Hypothalamus (tissue), 51 donors: ENCODE measurements at places on chromosomes 1 and 21.
A peak's percentile ranks its signal among the peaks of the same experiment; 100 is the strongest.

GRCh38 chr1:228242409-228242808 is 34.6 kb downstream of the OBSCN start:
- no peak for DNase-seq

- DNase-seq = no peak
These were observed 26.8 kb upstream of the KDM4A start for GRCh38 chr1:43622901-43623780.

DNA sequence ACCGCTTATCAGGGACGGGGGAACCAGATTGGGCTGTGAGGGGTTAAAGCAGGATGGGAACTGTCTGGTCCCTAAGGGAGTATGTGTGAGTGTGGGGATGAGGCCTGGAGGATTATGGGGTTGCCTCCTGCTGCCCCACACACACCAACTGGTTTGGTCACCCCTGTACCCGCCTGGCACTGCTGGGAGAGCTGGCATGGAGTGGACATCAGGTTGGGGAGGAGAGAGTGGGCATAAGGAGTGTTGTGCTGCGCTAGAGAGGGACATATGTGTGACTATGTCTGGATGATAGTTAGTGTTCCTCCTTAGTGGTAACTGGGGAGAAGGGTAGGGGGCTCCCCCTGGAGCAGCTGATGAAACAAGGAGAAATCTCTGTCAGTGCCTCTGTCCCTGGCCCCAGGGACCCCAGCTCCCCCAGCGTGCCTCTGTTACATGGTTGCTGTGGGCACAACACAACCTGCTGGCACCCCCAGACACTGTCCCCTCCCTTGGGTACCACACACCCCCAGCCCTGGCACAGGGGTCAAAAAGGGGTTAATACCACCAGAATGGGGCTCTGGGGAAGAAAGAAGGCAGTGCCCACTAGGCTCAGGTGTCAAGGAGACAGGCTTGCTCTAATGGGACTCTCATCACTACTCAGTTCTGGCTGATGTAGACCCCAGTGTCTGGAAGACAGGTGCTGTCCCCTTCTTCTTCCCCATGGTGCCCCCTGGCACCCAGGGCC is 1.9 kb downstream of the ZBTB7B start:
- DNase-seq = no peak

- DNase-seq = peak; percentile 73
These were observed 32.0 kb upstream of the TENT5B start for GRCh38 chr1:27044613-27045151.

DNA sequence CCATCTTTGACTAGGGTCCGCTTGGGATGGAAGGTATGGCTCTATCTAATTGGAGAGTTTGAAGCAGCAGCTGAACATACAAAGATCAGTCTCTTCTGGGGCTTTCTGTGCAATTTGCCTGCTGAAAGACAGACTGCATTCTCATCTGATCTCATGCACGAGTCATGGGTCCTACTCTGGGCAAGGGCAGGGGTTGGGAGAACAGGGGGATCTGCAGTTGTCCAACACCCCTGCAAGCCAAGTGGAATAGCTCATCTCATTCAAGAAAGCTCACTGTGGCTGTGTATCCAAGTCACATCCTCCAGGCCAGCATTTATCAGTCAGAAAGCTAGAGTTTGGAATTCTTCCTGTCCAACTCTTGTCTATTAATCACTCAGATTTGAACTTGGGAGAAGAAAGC is 177.2 kb upstream of the C8B start:
- DNase-seq = no peak

DNA sequence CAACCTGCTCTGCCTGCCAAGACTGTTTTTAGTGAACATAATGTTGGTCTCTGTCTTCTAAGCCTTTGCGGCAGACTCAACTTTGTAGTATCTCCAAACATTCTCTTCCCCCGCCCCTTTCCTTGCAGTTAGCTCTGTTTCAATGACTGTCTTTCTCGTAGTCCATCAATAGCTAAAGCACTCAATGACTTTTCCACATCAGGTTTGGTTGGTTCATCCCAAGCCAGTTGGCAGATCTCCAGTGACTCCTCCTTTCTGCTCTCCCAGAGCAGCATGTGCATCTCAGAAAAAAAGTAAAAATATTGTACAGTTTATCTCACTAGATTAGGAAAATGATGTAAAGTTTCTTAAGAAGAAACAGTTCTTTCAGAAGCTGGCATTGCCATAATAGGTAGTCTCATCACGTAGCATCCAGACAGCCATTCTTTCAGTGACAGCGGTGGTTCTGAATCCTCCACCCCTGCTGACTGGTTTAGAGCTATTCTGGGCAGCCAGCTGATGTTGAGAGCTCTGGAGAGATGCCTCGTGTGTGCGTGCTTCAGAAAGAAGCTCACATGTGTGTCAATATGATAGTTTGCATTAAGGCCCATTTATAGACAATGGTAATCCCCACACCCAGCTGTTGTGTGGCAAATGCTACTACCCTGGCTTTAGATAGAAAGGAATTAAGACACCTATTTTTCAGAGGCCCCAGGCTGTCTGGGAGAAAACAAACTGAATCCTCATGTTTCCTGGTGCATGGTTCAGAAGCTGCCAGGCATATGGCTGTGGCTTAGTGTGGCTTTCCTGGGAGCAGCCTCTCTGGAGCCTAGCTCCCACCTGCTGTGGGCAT is 53.2 kb downstream of the CNN3 start:
- DNase-seq = peak; percentile 84

- DNase-seq = no peak
These were observed 712.0 kb upstream of the PRMT6 start for GRCh38 chr1:106344494-106344893.

DNA sequence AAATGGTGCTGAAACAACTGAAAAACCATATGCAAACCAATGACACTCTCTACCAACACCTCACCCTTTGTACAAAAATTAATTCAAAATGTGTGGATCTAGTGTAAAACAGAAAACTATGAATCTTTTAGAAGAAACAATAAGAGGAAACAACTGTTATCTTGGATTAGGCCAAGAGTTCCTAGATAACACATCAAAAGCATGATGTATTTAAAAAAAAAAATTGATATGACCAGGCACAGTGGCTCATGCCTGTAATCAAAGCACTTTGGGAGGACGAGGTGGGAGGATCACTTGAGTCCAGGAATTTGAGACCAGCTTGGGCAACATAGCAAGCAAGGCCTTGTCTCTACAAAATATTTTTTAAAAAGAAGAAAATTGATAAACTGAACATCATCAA is 79.0 kb downstream of the EIF4G3 start:
- DNase-seq = no peak

DNA sequence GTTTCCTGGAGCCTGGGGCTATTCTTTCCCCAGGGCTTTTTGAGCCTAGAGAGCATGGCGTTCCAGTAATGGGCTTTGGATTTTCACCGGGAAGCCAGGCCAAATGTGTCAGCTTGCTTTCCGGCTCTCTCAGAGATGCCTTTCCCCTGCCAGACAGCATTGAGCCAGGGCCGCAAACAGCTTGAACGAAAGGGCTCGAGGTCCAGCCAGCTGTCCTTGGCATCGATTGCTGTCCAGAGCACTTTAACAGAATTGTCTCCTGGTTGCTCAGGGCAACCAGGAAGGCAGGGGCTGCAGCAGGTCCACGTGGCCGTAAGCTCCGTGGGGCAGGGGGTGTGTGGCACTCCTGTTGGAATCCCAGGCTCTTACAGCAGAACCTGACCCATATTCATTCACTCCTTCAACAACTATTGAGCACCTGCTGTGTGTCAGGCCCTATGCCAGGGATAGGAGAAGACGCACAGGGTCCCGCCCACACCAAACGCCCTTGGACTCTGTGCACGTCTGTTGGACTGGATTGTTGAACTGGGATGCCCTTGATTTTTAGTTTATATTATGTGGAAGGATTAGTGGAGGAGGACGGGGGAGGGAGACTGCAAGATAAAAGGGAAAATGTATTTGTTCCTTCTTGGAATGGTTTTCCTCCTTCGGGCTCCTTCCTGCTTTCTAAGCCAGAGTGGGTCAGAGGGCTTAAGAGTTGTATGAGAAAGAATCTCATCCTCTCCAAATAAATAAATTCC is 38.7 kb upstream of the EFHD2 start:
- peak; percentile 55 for DNase-seq

GRCh38 chr1:244354810-244355278 is 96.9 kb downstream of the ADSS2 start:
- DNase-seq = no peak

- DNase-seq = no peak
These were observed 219.4 kb downstream of the LRRC7 start for GRCh38 chr1:69787151-69787550.

- peak; percentile 50 for DNase-seq
These were observed 5.0 kb downstream of the JMJD4 start for GRCh38 chr1:227729881-227730629.

DNA sequence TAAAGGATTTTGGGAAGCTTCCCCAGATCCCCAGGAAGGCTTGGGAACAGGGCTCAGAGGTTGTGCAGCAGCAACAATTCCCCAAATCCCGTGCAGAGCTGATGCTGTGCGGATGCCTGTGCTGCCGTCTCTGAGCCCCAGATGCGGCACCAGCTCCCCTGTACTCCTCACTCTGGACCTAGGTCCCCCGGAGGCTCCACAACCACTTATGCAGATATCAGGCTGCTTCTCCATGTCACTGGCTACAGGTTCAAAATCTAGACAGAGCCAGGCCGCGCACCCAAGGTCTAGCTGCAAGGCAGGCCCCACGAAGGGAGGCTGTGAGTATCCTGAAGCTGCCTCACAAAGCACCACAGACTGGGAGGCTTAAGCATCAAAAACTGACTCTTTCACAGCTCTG is 81.6 kb downstream of the PDE9A start:
- DNase-seq = no peak

DNA sequence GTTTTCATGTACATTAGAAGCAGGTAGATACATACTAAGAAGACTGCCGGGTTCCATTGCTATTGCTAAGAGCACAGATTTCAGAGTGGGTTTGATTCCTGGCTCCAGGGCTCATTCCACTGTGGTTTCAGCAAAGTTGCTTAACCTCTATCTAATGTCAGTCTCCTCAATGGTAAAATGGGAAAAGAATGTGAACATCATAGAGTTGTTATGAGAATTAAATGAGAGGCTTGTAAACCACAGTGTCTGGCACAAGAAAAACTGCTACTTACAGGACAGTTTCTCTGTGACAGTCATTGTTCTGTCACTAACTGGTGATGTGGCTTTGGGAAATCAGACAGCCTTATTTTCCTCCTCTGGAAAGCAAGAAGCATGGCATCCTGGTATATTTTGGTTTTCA is 10.7 kb upstream of the PLXNA2 start:
- no peak for DNase-seq

DNA sequence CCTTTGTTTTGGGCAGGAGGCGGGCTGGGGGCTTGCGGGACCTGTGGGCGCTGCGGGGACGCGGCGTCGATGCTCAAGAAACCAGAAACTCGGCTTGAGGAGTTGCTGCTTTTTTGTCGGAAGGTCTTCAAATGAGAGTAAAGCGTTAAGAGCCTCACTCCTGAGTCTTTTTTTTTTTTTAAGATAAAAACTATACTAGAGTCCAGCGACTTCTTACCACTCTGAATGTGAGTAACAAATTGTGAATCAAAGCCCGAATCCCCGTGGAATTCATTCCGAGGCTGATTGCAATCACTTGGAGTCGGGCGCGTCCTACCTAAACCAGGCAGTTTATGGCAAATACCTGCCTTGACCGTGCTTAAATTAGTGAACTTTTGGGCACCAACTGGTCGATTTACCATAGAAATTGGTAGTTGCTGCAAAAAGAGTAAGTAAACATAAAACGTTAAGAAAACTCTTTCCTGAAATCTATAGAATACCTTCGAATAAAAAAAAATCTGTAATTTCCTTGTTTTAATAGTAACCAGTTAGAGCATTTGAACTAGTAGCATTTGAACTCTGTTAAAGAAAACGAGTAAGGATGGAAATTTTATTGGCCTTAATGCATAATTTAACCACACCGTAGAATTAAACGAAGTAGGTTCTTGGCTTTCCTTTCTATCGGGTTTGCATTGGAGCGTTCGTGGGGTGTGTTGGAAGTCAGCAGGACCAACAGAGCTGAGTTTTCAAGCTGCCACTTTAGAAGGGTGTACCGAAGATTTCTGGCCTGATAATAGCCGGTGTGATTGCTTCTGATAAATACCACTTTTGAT is 769 bp downstream of the GPSM2 start:
- peak; percentile 17 for DNase-seq

DNA sequence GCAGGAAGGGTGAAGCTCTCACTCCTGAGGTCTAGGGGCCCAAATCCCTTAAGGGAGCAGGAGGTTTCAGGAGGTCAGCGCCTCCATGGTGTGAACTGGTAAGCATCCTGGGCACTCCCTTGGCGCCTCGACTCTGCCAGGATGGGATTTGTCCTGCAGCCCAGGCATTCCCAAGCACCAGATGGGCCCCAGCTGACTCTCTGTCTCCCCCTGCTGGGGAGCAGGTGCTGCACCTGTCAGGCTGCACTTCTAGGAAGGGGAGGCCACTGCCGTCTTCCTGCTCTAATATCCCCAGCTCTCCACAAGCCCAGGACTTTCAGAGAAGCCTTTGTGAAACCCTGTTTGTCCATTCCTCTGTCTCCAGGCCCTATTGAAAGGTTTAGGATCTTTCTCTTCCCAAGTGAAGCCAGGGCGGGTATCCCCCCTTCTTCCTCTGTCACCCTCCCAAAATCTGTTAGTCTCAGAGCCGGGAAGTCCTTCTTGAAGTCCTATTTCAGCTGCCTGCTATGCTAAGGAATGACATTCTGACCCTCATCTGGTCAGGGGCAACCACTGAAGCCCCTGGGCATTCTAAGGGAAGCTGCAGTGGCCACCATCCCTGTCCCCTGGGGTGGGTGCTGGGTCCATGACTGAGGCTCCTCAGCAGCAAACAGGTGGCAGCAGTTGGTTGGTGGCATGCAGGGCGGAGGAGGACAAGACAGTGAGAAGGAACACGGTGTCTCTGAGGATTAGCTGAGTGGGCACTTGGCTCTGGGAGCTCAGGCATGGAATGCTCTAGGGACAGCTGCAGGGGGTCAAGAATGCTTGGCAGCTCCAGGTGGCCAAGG is 3.2 kb downstream of the MYBPH start:
- DNase-seq = peak; percentile 27

DNA sequence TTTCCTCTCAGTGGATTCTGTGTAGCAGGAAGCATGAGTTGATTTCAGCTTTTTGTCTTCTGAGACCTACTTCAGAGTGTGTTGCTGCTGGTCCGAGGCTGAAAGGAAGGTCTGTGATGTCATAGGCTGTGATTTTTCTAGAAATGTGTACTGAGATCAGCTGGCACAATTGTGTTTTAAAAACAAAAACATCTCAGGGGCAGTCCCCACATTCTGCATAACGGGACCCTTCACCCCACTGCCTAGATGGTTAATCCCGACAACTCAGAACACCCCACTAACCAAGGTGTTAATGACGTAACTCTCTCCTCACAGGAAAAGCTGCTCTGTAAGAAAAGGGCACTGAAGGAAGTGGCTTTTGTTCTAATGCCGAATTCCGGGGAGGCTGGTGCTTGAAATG is 59.8 kb upstream of the PPP2R5A start:
- DNase-seq = no peak
